NCI-H2081 treated with DMSO at 0.1 percent for 48 hours (cell line): ENCODE measurements at places on chromosomes 5 and 9.

DNA sequence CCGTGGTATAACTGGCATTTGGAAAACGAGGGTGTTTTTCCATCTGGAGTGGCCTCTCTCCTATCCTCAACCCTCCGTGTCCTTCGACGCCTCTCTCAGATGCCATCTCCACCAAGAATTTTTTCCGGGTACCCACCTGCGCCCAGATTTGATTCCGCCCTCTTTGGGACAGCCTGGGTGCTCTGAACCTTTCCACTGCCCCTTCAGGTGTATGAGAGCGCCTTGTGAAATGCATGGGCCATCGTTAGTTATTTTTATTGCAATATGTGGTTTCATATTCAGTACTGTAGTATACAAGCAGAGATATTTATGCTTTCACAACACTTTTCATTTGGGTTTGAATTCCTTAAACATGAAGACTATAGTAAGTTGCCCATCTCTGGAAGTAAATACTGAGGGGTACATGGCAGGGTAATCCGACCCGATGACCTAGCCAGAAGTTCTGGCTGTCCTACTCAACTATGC lies 78.2 kb upstream of the IFNE start:
- DNase-seq = no peak

GRCh38 chr5:2480871-2481270 lies 270.6 kb downstream of the IRX2 start:
- DNase-seq = no peak

DNA sequence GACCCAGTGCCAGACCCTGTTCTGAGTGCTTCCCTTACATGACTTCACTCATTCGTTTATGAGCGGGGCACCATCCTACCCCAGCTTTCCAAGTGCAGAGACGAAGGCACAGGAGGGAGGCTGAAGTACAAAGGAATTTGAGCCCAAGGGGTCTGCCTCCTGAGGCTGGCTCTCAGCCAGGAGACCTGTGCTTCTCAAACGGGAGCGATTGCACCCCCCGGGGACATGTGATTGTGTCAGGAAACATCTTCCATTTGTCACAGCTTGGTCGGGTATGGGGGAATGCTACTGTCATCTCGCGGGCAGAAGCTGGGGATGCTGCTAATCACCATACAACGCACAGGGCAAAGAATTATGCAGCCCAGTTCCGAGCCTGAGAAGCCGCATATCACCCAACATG lies 23.9 kb downstream of the ADCY2 start:
- no peak for DNase-seq

DNA sequence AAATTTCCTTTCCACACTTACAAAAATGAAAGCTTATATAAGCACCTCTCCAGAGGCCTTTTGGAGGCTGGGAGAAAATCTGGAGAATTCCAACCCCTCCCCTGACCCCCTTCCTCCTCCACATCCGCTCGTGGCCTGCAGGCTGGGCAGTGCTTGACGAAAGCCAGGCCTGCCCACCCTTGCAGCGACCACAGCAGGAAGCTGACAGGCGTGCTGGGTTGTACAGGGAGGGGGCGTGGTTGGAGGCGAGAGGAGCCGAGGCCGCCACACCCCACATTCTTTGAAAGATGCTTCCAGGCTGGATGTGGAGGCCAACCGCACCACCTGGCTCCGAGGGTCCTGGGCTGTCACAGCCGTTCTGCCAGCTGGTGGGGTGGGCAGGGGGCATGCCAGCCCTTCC lies 47.8 kb upstream of the IER5L start:
- DNase-seq = no peak

DNA sequence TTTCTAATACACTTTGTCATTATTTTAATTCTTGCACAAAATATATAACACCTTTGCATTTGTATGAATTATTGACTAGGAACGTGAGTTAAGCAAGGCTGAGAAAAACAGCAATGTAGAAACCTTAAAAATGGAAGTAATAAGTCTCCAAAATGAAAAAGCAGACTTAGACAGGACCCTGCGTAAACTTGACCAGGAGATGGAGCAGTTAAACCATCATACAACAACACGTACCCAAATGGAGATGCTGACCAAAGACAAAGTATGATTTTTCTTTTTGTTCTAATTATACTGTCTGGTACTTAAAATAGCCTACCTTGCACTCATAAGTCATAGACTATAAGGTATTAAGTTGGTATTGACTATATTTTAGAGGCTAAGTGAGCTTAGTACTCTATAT lies 34.4 kb downstream of the RAD50 start:
- no peak for DNase-seq

- DNase-seq = no peak
Observed at GRCh38 chr5:150644514-150644913, 4.1 kb downstream of the SYNPO start.

- DNase-seq = no peak
Observed at GRCh38 chr5:145971108-145971507, 34.7 kb downstream of the SH3RF2 start.

GRCh38 chr9:34599546-34599945 lies 10.0 kb upstream of the CNTFR start:
- no peak for DNase-seq

GRCh38 chr9:112789473-112789872 lies 38.9 kb downstream of the SNX30 start:
- DNase-seq = no peak

DNA sequence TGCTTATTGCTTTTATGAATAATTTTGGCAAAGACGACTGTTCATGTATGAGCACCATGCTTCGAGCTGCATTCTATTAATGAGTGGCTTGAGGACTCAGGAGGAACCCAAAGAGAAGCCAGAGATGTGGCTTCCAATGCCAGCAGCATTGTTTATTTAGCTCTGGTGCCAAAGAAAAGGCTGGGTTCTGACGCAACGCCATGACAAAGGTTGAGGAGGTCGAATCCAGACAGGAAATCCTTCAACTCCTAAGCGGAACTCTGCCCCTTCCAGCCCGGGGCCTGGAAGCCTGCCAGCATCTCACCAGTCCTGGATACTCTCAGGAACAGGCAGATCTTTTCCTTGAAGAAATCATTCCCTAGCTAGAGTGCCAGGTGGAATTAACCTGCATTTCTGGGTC lies 104.4 kb downstream of the ARHGAP26 start:
- no peak for DNase-seq

- no peak for DNase-seq
Observed at GRCh38 chr9:127449332-127449966, 1.8 kb downstream of the RPL12 start.

DNA sequence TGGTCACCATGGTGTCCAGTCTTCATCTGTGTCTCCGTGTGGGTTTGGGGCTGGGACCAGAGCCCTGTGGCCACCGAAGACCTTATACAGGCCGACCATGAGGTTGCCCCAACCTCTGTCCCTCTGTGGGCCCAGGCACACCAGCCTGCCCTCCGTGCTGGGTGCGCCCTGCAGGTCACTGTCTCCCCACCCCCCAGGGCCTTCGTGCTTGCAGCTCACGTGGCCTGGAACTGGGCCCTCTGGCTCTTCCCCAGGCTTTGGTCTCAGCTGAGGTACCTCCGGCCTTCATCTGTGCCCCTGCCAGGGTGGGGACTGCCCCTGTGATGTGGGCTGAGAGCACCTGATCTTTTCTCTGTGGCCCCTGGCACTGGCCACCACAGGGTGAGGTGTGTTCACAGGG lies 92.1 kb downstream of the RXRA start:
- no peak for DNase-seq

GRCh38 chr5:90153031-90153430 lies 256.5 kb downstream of the CETN3 start:
- no peak for DNase-seq

GRCh38 chr5:139389701-139390638 lies at the start of gene MZB1:
MZB1 (minus strand) TSS chr5:139389913; CDS start chr5:139389856, 57 bp downstream.
- no peak for DNase-seq

DNA sequence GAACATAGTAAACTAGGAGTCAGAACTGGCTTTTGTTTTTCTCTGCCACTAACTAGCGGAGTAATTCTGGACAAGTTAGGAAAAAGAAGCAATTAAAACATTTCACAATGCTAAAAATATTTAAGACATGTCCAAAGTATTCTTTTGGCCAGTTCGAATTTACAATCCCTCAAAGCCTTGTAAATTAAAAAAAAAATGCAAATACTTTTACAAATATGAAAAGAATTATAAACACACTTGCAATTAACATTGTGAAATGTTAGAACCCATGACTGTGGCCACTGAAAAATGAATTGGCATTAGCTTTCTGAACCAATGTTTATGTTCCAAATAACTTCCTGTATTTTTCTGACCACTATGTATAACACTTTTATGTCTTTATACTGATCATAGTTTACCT lies 2.2 kb downstream of the RAD1 start:
- no peak for DNase-seq

DNA sequence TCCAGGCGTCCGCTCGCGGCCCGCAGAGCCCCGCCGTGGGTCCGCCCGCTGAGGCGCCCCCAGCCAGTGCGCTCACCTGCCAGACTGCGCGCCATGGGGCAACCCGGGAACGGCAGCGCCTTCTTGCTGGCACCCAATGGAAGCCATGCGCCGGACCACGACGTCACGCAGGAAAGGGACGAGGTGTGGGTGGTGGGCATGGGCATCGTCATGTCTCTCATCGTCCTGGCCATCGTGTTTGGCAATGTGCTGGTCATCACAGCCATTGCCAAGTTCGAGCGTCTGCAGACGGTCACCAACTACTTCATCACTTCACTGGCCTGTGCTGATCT lies 294 bp downstream of the ADRB2 start:
- DNase-seq = no peak

DNA sequence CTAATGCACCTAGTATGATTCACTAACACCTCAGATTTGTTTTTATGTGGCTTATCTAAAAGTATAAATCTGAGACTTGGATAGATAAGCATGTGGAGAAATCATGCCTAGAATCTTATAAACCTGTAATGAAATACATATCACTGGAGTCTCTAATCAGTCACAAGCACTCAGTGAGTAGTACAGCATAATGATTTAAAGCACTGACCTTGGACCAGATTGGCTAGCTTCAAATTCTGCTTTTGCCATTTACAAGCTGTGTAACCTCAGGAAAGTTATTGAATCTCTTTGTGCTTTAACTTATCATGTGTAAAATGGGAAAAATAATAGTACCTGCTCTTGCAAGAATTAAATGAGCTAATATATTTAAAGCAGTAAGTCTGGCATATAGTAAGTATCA lies 61.2 kb upstream of the ALDH1A1 start:
- DNase-seq = no peak

DNA sequence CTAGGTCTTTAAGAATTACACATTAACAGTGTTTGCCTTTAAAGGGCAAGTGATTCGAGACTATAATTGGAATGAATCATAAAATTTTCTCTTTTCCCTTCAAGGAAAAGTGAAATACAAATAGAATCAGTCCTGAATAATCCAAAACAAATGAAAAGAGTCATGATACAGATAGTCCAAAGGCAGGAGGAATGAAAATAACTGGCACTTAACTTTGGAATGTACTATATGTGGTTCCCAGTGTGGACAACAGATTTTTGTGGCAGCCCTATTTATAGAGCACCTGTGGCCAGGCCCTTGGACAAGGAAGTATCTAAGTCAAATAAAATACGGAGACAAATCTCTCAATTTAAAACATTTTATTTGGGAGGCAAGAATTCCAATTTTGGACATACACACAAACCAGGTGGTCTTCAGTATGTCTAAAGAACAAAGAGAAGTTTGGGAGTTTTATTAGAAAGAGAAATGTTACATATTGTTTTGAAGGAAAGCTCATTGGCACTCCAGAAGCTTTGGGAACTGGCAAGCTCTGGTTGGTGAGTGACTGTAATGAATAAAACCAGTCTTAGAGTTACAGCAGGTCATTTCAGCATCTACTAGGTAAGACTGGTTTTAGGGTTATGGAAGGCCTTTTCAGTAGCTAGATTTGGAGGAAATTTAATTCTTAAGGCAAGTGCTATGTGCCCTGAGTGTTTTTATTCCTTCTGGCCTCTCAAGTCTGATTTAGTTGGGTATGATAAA lies 116.0 kb upstream of the PAM start:
- no peak for DNase-seq

GRCh38 chr5:83337453-83338035 lies 134.0 kb upstream of the VCAN start:
- DNase-seq = no peak

GRCh38 chr9:74824654-74825053 lies 63.1 kb downstream of the TRPM6 start:
- DNase-seq = no peak

- DNase-seq = peak; percentile 94
Observed at GRCh38 chr9:4679268-4680172, at the start of gene CDC37L1. CDC37L1 (plus strand) TSS chr9:4679569; CDS start chr9:4679768, 199 bp downstream.

GRCh38 chr5:113268232-113268631 lies 166.6 kb downstream of the TSSK1B start:
- no peak for DNase-seq

DNA sequence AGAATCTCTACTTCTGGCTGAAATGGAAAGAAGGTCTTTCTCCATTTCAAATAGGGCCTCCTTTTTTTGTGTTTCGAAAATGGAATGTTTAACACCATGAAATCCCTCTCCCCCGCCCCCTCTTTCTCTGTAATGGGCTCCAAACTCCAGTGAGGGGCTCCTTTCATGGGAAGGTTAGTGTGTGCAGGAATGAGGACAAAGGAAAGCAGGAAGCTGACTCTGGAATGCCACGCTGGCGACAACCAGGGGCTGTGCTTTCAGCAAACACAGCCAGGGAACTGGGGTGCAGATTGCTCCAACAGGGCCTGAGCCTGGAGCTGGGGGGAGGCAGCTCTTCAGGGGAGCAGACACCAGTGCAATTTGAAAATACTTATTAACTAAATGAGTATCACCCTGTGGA lies 82.8 kb downstream of the CRB2 start:
- no peak for DNase-seq

GRCh38 chr5:55456216-55456895 lies 78.4 kb downstream of the PLPP1 start:
- DNase-seq = no peak

DNA sequence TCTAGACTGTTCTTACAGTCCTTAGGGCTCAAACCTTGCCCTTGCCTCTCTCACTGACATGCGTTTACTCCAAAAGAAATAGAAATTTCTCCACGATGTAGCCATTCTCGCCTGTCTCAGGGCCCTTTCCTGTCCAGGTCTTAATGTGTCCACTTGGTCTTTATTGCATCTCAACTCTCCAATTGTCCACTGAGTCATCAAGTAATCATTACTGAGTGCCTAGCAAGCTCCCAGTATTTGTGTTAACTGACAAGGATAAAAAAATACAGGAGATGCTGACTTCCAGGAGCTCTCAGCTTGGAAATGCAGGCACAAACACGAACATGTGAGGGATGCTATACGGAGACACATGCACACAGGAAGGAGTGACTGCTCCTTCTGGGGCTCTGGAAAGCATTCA lies 147.3 kb downstream of the ARSB start:
- DNase-seq = no peak

DNA sequence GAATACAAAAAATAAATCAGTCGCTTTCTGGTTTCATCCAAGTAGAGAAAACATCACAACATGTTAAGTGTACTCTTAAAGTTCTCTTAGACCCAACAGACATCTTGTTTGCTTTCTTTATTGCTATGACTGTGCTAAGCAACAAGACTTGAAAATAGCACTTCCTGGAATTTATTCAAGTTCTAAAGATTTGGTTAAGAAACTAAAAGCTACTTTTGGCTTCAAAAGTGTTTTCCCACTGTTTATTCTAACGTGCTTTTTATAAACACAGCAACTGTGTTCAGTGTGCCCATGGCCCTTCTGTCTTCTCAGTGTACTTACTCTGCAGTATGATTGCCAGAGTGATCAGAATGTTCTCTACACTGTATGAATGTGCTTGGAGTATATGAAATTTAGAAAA lies 109.8 kb downstream of the GIN1 start:
- DNase-seq = no peak

- DNase-seq = no peak
Observed at GRCh38 chr9:100561256-100561655, 16.6 kb upstream of the CAVIN4 start.
